CD4-positive, alpha-beta T cell treated with Interleukin-15 for 4 hours (primary cell): ENCODE measurements at places on chromosomes 3 and 15.

GRCh38 chr15:25787381-25787780, 75.7 kb downstream of the ATP10A start:
- DNase-seq = no peak

DNA sequence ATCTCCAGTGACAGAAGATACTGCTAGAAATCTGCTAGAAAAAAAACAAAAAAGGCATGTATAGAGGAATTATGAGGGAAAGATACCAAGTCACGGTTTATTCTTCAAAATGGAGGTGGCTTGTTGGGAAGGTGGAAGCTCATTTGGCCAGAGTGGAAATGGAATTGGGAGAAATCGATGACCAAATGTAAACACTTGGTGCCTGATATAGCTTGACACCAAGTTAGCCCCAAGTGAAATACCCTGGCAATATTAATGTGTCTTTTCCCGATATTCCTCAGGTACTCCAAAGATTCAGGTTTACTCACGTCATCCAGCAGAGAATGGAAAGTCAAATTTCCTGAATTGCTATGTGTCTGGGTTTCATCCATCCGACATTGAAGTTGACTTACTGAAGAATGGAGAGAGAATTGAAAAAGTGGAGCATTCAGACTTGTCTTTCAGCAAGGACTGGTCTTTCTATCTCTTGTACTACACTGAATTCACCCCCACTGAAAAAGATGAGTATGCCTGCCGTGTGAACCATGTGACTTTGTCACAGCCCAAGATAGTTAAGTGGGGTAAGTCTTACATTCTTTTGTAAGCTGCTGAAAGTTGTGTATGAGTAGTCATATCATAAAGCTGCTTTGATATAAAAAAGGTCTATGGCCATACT, 4.0 kb downstream of the B2M start:
- DNase-seq = no peak

DNA sequence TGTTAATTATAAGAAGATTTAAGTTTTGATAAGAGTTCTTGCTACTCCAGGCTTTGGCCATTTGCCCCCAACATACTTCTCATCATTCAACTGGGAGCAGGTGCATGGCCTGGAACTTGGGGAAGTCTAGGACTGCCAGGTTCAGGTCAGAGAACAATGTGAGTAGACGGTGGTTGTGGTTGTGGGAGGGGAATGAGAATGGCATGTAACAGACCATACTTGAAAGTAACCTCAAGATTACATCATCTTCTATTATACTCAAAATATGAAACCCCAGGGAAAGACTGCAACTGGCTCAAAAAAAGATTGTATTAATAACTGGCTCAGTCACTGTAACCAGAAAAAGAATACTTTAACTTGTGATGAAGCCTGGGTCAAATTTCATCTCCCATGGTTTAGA, 364.9 kb upstream of the DPPA4 start:
- no peak for DNase-seq

DNA sequence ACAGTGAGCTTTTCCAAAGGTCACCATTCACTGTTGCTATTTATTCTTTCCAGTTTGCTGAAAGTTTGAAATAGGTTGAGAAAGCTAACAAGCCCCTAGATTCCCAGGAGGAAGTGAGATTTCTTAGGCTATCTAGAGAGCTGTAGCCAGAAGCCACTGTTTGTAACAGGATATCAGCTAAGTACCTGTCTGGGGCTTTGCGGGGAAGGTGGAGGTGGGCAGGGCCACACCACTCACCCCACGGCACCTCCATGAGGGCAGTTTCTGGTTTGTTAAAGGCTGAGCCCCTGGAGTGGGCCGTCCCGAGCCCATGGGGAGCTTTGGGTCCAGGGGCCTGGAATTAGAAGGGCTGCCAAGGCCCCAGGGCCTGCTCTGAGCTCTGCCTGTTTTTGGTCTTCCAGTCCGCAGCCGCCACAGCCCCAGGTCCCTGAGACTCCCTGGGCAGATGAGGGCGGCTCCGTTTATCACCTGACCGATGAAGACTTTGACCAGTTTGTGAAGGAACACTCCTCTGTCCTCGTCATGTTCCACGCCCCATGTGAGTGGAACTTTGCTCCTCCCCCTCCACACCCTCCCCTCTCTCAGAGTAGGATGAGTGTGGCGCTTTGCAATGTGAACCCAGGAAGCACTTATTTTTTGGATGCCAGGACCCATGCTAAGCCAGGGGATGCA, 63.4 kb downstream of the PDIA5 start:
- DNase-seq = no peak

- DNase-seq = no peak
Measured at GRCh38 chr15:69515508-69515907, 62.9 kb downstream of the RPLP1 start.

- no peak for DNase-seq
Measured at GRCh38 chr3:170907637-170908234, 701 bp downstream of the EIF5A2 start.

- no peak for DNase-seq
Measured at GRCh38 chr3:39907981-39908380, 98.6 kb downstream of the MYRIP start.

- DNase-seq = no peak
Measured at GRCh38 chr3:12601072-12601471, 44.2 kb downstream of the MKRN2 start.

- no peak for DNase-seq
Measured at GRCh38 chr3:8278448-8278847, 223.2 kb upstream of the LMCD1 start.

DNA sequence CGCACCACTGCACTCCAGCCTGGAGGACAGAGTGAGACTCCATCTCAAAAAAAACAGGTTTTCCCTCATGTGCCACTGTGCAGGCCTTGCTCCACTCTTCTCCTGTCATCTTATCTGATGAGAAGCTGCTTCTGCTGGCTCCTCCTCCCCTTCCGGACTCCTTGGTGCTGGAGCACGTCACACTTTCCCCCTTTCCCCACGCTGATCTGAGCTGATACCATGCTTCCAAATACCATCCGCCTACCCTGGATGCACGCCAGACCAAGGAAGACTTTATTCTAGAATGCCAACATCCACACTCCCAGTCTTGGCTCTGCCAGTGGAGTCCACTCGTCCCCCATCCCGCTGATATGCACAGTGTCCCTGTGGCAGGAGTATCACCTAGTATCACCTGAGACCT, 31.3 kb downstream of the HOMER2 start:
- DNase-seq = no peak

- no peak for DNase-seq
Measured at GRCh38 chr15:41559239-41559782, 299 bp downstream of the TYRO3 start.

GRCh38 chr15:29034593-29035335, 149.0 kb downstream of the APBA2 start:
- DNase-seq = no peak

DNA sequence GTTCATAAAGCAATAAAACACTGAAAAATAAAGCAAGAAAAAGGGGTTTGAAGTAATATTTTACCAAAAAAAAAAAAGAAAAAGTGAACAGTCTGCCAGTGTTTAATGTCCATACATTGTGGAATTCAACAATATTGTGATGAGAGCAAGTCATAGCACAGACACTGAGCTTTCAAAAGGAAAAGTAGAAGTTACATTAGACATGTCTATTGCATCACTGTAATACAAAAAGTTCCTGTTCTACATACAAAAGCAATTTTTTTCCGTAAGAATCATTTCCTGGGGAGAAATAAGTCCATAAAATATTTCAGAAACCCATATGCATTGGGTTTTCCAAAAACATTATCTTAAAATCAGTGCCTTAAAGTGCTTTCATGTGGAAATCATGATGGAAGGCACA, 11.8 kb upstream of the HDC start:
- DNase-seq = no peak

- no peak for DNase-seq
Measured at GRCh38 chr3:103127098-103127630, 692.3 kb downstream of the ZPLD1 start.

DNA sequence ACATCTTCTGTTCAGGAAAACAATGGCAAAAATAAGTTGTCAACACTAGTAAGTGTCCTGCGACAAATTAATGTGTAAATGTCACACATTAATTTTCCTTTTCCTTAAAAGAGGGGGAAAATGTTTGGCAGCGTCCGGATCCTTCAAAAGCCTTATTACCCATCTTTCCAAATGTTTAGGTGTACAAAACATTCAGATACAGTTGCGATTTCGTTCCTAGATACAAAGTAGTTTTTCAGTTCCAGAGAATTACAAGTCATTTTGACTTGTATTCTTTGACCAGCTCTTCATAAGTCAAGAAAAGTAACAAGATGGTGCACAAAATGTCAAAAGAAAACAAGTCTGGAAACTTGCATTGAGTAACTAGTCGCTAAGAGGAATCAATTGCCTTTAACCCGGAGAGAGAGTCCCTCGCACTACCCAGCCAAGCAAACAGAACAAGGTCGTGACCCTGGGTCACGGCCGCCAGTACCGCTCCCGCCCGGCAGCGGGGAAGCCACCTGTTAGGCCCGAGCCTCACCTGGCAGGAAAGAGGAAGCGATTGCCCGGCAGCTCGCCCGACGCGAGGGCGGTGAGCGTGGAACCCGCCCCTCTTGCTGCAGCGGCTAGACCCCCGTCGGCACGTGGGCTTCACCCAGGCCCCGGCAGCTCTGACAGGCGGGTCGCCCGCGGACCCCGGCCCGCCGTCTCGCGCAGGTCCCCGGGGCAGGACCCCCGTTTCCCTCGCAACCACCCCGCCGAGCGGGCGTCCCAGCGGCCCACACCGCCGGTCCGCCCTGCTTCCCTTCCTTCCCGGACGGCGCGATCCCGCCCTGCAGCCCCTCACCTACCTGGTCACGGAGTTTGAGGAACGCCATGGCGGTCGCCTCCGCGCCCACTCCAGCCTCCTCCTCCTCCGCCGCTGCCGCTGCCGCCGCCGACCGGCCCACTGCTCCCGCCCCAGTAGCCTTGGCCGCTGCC, 61.0 kb upstream of the ANKRD28 start:
- DNase-seq = peak; percentile 56

DNA sequence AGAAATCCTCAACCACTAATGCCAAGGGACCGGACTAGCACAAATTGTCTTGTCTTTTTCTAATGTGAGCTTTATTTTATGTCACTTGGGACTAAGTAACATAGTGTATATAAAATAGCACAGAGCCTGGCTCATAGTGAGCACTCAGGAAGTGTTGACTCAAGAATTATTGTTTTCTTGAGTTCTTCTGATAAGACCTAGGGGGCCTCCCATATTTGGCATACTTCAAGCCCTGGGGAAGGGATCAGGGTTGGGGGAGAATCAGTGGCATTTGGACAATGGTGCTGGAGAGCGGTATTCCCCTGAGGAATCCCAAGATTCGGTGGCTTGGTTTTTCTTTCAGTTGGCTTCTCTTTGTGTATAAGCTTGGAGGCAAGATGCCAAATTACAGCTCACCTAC, 19.4 kb downstream of the ZNF80 start:
- no peak for DNase-seq

DNA sequence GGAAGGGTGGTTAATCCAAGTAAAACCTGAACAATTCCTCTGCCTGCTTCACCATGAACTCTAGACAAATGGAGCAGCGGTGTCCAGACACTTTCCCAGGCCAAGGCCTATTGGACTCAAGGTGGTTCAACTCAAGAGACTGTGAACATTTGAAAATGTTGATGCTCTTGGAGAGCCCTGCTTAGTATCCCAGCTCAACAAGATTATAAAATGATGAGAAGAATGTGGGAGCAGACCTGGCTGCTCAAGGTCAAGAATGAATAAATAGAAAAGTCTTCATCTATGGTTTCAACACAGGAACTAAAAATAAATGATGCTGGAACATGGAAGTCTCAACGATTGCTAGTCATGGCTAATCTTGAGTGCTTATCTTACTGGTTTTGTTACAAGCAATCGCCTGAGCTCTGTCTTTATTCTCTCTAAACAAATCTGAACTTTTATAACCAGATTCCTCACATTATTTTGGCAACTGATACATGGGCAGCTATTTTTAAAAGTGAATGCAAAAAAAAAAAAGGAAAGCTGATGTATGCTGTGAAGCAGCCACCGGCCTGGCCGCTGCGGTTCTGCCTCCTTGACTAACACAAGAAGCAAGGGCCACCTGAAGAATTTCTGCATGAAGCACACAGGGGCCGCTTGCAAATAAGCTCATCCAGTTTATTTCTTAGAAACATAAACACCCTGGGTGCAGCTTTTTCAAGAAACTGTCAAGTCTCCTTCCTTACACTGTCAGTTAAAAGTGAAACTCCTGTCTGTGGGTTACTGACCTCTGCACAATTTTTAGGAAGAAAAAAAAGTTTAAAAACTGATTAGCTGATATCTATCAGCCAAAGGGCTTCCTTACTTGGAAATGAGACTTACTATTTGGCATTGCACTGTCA, 120.1 kb upstream of the ARHGEF3 start:
- DNase-seq = peak; percentile 82

- no peak for DNase-seq
Measured at GRCh38 chr3:194139071-194139813, 3.3 kb downstream of the HES1 start.

GRCh38 chr15:52196891-52197290, 5.7 kb upstream of the GNB5 start:
- no peak for DNase-seq

DNA sequence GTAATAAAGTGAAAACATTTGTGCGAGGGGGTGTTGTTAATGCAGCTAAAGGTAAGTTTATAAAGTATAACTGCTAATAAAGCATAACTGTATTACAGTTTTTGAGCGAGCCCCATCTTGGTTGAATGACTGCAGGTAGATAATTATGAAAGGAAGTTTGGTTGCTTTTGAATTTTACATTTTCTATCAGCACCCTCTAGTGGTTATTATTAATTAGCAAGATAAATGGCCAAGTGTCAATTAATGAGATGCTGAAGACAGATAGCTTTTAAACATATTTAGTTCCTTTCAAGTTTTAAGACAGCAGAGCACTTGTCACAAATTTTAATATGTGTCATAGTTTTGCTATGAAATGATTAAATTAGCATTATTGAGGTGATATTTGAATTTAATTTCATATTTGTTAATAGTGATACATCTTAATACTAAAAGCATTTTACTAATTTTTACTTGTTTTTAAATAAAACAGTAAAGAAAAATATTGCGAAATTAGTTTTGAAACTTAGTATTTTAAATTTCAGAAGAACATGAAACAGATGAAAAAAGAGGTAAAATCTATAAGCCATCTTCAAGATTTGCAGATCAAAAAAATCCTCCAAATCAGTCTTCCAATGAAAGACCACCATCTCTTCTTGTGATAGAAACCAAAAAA, 15.1 kb downstream of the U2SURP start:
- peak; percentile 28 for DNase-seq

DNA sequence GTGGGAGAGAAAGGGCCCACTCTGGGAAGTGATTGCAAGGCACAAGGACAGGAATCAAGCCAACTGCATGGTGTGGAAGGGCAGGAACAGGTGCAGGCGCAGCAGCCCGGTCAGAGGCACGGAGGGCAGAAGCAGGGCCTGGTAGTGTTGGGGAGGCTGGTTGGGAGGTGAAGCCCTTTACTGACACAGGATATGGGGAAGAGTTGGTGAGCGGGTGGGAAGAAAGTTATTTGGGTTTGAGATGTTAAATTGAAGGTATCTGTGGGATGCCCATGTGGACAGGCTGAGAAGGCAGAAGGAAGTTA, 83.6 kb upstream of the ABHD2 start:
- DNase-seq = no peak

GRCh38 chr15:68816795-68817303, 3.8 kb downstream of the ANP32A start:
- no peak for DNase-seq
